ENCODE measurements at places on chromosomes 16 and 17.

- no peak for DNase-seq
Measured at GRCh38 chr16:58040945-58041627, 15.5 kb downstream of the MMP15 start.

- no peak for DNase-seq
Measured at GRCh38 chr16:51137097-51137496, 14.0 kb downstream of the SALL1 start.

DNA sequence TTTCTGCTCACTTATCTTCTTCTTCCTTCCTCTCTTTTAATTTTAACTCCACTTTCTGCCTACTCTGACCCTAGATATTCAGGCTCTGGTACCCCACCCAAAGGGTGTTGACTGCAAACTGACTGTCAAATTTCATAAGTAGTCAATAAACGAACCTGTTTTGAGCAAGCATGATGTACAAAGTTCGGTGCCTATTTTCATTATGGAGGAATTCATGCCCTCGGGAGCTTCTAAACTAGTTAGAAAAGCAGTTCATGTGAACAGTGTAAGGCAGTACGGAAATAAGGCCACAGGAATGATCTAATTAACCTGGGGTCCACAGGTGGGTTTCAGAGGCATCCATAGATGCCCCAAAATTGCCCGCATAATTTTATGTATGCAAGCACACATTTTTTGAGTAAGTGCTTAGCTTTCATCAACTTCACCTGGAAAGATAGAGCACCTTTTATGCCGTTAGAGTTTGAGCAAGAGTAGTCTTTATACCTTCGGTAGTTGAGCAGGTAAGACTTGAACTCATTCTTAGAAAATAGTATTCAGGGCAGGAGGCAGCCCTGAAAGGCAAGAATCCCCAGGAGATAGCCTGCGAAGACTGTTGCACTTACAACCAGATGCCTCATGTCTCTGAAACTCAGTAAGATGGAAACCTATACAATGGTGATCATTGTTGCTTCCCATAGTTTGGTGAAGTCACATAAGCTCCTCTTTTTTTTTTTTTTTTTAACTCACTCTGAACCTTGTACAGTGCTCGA lies 36.6 kb upstream of the TBX2 start:
- no peak for DNase-seq

DNA sequence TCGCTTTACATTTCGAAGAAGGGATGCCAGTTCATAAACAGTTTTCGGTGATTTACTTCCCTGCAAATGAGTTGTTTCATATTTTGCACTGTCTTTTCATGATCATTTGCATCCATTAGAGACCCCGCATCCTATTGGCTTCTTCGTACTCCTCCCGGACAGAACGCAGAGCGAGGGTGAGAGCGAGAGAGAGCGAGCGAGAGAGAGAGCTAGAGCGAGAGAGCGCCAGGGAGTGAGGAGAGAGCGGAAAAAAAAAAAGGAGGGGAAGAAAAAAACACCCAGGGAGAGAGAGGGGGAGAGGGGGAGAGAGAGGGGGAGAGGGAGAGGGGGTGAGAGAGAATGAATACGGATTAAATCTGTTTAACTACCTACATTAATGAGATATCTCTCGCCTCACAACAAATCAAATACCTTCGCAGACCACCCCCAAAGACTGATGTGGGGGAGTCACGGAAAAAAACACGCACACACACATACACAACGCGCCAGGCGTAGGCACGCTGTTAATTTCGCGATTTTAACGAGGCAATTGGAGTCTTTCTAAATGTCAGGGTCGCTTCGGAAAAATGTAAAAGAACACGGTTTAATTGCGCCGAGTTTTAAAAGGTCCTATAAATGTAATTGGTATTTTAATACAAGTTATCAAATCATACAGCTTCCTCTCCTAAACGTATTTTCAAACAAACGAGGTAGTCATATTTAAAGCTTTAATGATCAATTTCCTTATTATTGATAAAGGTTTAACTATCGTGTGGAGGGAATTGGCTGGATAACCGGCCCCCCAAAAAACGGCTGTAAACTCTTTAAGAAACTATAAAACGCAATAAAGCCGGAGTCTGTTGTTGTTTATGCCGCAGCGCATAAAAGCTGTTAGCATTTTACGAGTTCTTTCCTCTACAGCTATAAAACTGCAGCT lies at the start of gene HOXB8:
HOXB8 (minus strand) TSS at position 246 of the 916 bp plus-strand sequence. CDS start 588 bp downstream, outside the sequence.
- DNase-seq, result no peak

DNA sequence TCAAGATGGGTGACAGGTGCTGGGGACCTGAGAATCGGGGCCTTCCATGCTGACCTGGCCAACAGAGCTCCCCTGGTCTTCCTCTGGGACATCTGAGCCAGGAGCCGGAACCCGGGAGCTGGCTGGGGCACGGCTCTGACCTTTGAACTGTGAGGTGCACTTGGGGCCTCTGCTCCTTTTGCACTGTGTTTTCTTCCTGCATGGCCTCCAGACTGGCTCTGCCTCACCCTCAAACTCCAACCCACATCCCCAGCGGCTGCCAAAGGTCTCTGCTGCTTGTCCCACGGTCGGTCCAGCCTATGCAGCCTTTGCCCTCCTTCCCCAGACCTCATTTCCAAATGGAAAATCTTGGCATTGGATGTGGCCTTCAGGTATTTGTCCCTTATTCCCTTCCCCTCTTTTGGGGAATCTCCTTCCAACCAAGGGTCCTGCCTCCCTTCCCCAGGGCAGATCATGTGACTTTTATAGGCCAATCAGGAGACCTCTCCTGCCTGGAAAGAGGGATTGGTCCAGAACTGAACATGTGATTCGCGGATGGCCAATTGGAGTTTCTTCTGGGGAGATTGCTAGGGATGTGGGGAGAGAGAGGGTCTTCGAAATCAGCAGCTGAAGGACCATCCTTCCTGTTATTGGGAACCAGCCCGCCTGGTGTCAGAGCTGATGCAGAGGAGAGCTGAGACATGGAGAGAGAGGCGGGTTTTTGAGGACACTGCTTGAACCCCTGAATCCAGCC lies 117.9 kb downstream of the CYLD start:
- no peak for DNase-seq

DNA sequence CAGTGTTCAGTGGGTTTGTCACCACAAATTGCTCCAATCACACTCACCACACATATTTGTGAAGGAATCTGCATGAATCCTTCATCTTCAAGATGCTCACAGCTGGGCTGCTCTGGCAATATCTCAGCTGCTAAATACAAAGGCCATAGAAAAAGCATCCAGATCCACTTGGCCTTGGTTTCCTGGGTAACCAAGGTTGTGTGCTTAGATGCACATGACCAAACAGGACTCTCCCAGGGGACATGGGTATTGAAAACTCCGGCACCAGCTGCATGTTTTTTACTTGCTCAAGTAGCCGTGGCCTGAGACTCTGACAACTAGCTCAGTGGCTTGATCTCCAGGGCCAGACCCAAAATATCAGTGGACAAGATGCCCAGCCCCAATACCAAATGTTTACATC lies 131.3 kb downstream of the CBLN1 start:
- DNase-seq, result peak; percentile 46

- DNase-seq, result no peak
Measured at GRCh38 chr16:30016555-30017276, 5.9 kb upstream of the DOC2A start.

GRCh38 chr17:82414548-82415281 lies 3.4 kb upstream of the HEXD start:
- DNase-seq, result peak; percentile 46

GRCh38 chr16:71623597-71623996 lies 2.4 kb upstream of the MARVELD3 start:
- no peak for DNase-seq

DNA sequence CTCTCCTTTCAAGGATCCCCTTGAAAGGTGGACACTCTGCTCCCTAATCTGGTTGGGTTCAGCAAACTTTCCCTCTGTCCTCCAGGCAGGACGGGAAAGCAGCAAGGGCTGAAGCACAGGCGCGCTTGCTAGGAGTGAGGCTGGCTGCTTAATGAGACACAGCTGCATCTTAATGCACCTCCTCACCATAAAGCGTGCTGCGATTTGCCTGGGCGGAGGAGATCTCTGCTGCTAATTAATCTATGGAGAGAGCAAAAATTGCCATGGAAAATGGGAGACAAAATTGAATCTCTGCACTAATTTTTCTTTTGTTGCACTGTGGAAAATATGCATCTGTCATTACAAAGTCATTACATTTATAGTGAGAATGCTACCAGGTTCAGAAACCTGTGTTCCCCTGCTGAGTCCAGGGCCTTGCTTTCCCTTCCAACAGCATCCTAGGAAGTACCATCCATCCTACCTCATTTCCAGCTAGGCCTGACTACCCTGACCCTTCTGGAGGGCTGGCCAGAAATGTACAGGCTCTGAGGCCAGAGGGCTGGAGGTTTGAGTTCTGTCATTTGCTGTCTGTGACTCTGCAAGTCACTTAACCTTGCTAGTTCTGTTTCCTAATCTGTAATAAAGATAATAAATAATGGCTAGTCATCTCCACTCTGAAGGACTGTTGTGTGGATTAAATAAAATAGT lies 43.5 kb upstream of the BCAR1 start:
- no peak for DNase-seq

GRCh38 chr17:35596530-35597233 lies 9.6 kb downstream of the AP2B1 start:
- DNase-seq, result no peak

DNA sequence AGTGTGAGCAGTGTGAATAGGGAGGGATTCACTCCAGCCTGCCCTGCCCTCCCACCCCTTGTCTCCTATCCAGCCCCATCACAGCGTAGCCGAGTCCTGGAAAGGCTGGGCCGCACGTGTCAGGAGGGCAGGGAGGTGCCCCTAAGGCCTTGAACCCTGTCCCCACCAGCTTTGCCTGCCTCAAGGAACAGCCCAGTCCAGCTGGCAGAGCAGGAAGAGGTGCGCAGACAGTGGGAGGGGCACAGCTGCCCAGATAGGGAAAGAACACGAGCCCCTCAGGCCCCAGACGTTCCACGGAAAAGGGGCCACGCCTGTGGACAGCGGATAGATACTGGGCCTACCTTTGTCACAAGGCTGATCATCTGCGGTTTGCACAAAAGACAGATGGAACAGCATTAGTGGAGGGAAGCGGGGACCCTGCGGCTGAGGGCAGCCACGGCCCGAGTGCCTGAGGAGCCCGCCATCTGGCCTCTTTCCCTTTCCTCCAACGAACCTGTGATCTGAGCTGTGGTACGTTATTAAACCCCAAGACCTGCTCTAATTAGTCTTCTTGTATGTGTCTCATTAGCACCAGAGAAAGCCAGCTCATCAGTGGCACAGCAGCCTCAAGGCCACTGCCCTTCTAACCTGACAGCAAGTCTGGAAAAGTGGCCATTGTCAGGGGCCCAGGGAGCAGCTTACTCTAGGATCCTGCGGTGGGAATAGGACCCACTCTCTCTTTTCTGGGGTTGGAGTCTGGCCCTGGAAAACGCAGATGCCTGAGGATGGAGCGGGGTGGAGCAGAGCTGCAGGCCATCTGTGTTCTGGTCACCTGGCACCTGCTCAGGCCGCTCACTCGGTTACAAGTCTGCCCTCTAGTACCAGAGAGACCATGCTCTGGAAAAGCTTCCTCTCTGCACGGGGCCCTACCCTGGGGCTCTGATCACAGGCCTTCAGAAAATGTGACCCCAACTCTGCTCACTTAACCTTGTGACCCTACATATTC lies 16.3 kb downstream of the MPP3 start:
- no peak for DNase-seq

DNA sequence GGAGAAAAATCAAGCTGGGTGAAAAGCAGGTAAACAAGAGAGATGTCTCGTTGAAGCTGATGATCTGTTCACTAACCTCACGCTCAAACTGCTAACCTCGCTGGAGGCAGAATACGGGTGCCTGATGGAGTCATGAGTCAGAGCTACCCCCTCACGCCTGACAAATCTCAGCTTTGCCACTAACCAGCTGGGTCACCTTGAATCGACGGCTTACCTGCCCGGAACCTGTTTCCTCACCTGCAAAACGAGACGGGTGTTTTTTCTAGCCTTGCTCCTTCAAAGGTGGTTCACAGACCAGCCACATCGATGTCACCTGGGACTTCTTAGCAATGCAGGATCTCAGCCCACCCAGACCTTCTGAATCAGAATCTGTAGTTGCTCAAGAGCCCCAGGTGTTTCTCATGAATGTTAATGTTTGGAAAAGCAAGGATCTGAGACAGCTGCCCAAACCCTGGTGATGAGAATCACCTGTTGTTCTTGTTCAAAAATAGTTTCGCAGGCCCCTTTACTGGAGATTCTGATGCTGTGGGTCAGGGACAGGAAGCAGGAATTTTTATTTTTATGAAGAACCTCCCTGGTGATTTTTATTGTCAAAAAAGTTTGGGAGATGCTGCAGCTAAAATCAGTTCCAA lies 56.9 kb downstream of the MARCHF10 start:
- no peak for DNase-seq

GRCh38 chr17:1228781-1229348 lies 41.4 kb upstream of the BHLHA9 start:
- no peak for DNase-seq

GRCh38 chr17:48127371-48128051 lies 19.9 kb downstream of the SNX11 start:
- DNase-seq, result no peak

- DNase-seq, result no peak
Measured at GRCh38 chr17:65455972-65456343, 105.5 kb downstream of the AXIN2 start.

DNA sequence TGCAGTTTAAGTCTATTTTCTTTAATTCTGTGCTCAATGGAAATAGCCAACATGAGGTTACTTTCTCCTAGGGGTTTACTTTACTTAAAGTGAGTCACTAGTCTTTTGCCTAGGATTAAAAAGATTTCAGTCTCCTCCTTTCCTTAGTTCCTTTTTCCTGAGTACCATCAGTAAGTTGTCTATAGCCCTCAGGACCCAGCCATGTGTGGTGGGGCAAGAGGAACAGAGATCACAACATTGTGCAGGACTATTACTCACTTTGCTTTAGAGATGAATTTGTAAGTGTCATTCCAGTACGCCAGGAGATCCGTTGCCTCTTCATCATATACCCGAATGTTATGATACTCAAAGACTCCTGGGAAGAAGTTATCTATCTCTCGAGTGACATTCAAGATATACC lies 27.7 kb upstream of the CORO6 start:
- no peak for DNase-seq

GRCh38 chr16:3321816-3322215 lies 16.5 kb downstream of the ZNF75A start:
- no peak for DNase-seq

- no peak for DNase-seq
Measured at GRCh38 chr17:83151056-83151441, 71.6 kb downstream of the METRNL start.

All from NCI-H2107 (cell line).